Activated effector memory CD4-positive, alpha-beta T cell treated with Interleukin-2 at 50 U/mL for 16 hours (primary cell): ENCODE measurements at places on chromosomes 4 and X.

GRCh38 chrX:123581586-123581985 lies 151.3 kb downstream of the THOC2 start:
- DNase-seq, result no peak

GRCh38 chrX:427812-428725 lies 41.4 kb upstream of the PPP2R3B start:
- no peak for DNase-seq

GRCh38 chrX:139844884-139845283 lies 88.0 kb downstream of the ATP11C start:
- no peak for DNase-seq

- DNase-seq, result no peak
These were observed 475.2 kb downstream of the RPA4 start for GRCh38 chrX:97358941-97359340.

DNA sequence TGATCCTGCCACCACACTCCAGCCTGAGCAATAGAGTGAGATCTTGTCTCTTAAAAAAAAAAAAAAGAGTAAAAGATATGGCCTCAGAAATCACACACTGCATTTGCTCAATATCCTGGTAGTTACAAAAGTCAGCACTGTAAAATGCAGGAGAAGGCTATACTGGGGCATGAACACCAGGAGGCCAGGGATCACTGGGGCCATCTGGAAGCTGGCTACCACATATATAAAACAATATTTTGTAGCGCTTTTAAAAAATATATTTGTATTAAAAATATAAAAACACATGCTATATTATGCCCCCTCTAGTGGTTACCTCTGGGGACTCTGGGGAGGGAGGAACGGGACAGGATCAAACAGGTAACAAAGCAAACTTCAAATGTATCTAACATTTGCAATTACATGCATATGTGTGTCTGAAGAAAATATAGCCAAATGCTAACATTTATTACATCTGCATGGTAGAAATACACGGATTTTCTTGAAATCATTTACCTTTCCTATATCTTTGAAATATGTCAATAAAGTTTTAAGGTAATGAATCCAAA lies 4.0 kb downstream of the C4orf46 start:
- DNase-seq, result no peak

GRCh38 chr4:122047456-122048425 lies 95.9 kb upstream of the TRPC3 start:
- no peak for DNase-seq

- DNase-seq, result no peak
These were observed 80.6 kb upstream of the CD99 start for GRCh38 chrX:2610246-2611170.

DNA sequence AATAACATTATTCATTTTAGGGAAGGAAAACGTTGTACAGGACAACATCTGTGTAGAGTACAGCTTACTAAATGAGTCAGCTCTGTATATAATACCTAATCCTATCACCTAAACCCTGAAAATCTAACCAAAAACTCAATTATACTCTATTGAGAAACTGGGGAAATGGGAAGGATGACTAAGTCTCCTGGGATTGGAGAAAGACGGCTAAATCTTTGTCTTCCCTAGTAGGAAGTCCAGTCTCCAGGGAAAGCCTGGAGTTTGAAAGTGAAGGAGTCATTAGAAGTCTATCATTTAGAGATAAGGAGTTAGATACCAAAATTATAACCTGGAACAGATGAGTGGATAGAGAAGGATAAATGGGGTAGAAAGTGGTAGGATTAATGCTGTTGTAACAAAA lies 286.5 kb downstream of the STK32B start:
- DNase-seq, result no peak

DNA sequence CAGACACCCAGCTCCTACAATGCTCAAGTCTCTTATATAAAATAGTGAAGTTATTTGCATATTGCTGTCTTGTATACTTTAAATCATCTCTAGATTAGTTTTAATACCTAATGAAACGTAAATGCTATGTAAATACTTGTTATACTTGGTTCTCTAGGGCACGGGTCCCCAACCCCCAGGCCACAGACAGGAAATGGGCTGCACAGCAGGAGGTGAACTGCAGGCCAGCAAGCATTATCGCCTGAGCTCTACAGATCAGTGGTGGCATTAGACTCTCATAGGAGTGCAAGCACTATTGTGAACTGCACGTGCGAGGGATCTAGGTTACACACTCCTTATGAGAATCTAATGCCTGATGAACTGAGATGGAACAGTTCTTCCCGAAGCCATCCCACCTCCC lies 395.9 kb upstream of the EMCN start:
- no peak for DNase-seq

DNA sequence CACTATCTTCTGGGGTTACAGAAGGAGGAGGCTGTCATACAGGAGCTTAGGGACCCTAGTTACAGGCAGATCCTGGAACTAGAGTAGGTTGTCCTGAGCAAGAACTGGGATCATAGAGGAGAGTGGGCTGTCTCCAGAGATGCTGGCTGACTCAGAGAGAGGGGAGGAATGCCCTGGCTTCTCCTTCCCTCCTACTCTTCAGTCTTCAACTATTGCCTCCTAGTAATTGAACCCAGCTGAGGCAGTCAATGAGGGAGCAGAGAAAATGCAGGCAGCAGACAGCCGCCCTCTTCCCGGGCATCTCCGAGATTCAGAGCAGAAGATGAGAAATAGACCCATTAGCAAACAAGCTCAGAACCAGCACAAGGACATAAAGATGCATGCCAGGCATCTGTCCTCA lies 118.3 kb upstream of the PDE5A start:
- no peak for DNase-seq

DNA sequence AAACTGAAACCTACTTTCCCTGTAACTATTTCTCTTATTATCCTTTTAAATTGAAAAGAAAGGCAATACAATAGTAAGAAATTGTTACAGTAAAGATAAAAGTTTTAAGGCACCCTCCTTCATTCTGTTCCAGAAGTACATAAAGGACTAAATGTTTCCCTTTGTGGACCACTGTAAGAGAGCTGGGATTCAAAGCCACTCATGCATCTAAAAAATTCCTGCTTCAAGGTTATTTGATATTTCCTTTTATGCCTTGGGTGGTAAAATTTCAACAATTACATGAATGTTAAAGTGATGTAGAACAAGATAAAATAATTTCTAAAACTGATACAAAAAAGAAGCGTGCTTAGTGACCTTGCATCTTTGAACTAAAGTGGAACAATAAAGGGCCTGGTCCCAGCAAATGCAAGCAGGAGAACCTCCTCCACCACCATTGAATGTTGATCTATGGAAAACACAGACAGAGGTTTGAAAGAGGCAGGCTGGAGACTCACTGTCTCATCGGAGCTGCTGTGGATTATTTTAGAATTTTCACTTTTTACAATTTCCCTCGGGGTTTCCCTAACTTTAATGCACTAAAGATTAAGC lies 42.3 kb upstream of the PRSS12 start:
- no peak for DNase-seq

DNA sequence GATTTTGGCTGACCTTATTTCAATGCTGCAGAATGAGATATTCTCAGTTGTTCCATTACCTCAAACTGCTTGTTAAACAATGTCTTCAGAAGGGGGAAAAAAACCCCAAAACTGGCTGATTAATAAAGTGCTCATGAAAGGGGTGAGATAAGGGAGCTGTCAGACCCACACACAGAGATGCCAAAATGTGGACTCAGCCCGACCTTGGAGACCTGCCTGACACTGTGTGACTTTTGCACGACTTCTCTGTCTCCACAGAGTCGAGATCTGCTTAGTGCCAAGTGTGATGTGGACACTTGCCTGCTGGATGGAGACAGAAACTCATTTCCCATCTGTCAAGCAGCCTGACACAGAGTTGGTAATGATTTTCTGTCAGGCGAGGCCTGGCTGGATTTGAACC lies 31.5 kb downstream of the REELD1 start:
- DNase-seq, result no peak

DNA sequence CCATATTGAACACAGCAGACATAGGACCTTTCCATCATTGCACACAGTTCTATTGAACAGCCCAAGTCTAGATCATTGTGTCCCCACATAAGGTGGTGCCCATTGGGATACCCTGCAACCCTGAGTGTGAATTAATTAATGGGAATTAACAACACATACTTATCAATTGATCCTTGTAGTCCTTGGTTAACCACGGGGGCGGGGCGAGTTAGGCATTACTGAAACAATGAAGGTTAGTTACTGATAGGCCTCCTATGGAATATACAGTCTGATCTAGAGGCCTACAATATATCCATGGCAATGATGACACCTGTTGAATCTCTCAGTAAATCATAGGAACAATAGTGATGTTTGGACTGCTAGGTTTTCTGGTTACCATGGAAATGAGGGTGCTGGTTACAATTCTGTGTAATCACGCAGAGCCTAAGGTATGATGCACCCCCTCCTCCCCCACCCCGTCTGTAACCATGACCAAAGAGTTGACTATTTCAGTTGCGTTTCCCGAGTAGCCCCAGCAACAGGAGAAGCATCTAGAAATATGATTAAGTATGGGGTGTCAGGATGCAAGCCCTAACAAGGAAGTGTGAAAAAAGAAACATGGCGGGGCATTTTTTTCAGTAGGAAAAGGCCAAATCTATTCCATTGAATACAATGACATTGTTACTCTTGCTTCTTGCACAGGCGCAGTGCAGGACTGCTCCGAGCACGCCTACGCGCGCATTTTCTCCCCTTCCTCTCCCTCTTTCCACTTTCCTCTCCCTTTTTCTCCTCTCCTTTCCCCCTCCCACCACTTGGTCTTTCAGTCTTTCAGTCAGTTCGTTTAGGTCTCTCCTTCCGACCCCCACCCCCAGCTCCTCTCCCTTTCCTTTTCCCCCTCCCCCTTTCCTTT lies 677 bp upstream of the NONO start:
- DNase-seq, result no peak

DNA sequence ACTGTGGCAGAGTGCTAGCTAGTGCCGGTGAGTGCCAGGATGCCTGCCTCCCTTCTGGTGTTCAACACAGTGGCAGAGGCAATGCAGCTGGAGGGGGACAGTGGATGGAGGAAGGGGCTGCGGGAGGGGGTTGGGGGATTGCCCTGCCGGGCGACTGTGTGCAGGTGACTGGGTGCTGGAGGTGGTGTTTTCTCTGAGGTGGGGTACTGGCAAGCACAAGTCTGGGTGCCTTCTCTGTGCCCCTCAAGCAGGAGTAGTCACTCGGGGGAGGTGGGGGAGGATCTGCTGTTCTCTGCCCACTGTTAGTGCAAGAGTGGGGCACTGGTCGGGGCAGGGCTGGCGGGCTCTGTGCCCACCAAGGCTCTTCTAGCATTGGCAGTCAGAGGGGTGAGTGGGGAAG lies 10.3 kb upstream of the P2RY10 start:
- no peak for DNase-seq

- DNase-seq, result no peak
These were observed 7.2 kb downstream of the GSTCD start for GRCh38 chr4:105715692-105716278.

GRCh38 chr4:84631573-84631972 lies 48.6 kb downstream of the CDS1 start:
- no peak for DNase-seq

DNA sequence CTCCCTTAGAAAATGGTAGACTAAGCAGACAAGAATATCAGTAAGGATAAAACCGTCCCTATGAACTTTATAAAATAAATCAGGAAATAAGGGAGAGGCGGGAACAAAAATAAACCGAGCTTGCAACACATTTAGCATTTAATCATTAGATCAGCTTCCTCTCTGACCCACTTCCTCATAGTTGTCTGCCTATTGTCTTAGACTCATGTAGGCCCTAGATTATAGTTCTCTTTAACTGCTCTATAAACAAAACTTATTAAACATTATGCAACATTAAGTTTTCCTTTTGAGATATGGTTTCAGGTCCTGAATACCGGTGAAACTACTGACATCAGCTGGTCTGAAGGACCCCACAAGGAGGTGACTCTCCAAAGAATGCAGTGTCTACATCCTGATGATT lies 15.8 kb upstream of the SRD5A3 start:
- no peak for DNase-seq

DNA sequence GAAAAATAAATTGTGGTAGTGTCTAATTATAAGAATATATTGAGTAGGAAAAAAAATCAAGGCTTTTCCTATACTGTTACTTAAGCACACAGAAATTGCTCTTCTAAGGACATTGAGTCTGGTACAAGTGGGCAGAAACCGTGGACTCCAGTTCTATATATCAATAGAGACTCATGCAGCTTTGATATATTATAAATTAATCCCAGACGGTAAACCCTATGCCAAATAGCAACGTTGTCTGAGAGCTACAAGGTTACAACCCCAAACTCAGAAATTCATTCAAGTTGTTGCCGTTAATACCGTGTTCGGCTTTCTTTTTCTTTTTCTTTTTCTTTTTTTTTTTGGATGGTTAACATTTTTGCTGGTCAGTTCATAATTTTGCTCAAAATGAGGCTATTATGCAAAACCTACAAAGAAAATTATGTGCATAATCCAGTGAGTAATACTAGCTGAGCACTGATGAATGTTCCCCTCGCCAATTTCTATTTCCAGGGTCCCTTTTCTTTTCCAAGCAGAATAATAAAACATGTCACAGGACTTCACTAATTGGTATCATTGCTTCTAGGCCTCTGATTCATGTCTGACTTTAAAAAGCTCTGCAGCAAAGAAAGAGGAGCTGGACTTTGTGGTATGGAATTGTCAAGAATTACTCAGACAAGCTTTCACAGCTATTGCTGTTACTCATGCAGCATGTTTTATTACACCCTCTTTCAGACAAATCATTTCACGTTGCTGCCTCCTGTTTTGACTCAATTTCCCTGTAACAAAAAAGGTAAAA lies 737.7 kb downstream of the NLGN4X start:
- no peak for DNase-seq

DNA sequence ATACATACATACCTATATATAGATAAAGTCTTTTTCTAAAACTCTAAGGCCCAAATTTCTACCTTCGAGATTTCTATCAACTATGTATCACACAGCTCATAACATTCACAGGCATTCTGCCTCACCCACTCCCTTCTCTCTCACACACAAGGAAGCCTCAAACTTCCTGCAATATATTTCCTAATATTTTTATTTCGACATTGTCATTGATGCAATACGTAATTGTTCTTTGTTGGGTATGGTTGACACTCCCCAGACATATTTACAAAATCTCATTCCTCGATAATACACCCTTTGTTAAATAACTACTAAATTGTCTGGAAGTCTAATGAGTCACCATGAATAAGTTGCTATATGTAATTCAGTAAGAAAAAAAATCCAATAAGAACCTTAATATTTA lies 143.5 kb downstream of the HNRNPD start:
- DNase-seq, result no peak

DNA sequence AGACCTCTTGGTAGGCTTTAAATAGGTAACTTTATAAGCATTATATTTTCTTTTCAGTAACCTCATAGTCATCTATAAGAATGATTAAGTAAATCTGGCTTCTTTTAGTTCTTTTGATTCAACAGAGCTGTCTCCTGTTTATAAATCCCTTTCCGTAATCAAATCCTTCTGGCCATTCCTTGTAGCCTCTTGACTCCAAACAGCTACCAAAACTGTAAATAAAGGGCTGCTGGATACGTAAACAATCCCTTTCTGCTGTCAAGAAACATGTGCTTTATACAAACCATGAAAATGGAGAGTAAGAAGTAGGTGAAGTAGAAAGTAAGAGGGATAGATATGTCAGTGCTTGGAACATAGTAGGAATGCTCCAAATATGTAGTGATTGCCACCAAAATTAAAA lies 183.2 kb upstream of the CASK start:
- no peak for DNase-seq
